ENCODE measurements at places on chromosomes 2 and 18.

GRCh38 chr2:129862668-129863067 lies 116.8 kb upstream of the RAB6C start:
- DNase-seq, result no peak

DNA sequence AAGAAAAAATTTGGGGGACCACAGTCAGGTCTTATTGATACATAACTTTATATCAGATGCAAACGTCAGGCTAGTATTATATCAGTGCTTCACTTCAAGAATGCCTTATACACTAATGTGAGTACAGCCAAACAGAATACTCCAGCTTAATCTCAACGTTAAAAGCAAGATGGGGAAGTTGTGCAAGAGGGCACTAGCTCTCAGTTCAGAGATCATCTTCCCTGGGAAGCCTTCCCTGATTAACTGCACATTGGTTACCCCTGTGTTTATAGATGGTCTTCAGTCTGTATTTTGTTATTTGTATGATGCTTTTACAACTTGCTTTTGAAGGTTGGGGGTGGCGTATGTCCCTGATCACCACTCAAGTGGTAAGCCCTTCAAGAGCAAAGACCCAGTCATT lies 11.4 kb downstream of the EPAS1 start:
- DNase-seq, result no peak

- DNase-seq, result no peak
Observed at GRCh38 chr2:71706836-71707235, 253.5 kb downstream of the DYSF start.

- DNase-seq, result no peak
Observed at GRCh38 chr2:31950946-31951562, 59.8 kb downstream of the MEMO1 start.

GRCh38 chr2:201441409-201441808 lies 9.8 kb downstream of the TRAK2 start:
- DNase-seq, result no peak

DNA sequence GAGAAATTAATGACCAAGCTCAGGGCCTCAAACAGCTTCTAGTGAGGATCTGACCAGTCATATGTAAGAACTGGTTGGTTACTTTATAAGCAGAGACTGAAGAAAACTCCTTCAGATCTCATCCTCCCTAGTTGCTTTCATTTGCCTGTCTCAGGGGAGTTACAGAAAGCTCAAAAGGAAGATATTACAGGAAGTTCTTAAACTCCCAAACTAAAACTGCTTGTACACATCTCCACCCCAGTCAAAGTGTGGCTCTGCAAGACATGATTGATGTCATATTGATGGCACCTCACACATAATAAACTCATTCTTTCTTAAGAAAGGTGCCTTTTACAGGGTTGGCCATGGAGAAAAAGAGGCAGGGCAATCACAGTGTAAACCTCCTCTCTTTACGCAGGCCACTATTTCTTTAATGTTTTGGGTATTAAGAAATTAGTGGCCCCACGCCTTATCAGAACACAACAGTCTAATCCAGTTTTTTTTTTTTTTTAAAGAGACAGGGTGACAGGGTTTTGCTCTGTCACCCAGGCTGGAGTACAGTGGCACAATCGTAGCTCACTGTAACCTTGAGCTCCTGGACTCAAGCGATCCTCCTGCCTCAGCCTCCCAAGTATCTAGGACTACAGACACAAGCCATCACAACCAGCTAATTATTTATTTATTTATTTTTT lies 62.6 kb upstream of the STK17B start:
- no peak for DNase-seq

GRCh38 chr2:98126061-98126460 lies 39.1 kb downstream of the VWA3B start:
- DNase-seq, result no peak

DNA sequence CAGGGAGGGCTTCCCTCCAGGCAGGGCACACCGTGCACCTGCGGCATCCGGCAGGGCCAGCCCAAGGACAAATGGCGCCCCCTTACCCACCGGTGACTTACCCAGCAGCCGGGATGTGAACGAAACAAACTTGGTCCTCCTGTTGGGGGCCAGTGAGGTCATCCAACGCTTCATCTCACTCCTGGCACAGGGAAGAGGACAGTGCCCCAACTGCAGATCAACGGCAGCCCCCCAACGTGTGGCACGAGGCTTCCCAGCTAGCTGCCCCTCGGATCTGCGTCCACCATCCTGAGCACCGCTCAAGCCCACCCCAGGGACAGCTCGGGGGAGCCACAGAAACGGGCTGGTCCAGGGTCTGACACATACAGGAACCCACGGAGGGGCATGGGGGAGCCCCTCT lies 12.0 kb downstream of the SNORC start:
- DNase-seq, result no peak

DNA sequence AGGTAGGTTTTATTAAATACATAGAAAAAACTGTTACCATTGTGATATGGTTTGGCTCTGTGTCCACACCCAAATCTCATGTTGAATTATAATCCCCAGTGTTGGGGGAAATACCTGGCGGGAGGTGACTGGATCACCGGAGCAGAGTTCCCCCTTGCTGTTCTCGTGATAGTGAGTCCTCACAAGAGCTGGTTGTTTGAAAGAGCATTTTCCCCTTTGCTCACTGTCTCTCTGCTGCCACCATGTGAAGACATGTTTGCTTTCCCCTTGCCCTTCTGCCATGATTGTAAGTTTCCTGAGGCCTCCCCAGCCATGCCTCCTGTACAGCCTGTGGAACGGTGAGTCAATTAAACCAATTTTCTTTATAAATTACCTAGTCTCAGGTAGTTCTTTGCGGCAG lies 352.7 kb upstream of the SLC39A10 start:
- no peak for DNase-seq

GRCh38 chr2:121705390-121705789 lies 31.3 kb downstream of the NIFK start:
- DNase-seq, result no peak

- DNase-seq, result no peak
Observed at GRCh38 chr2:128525653-128526052, 207.0 kb upstream of the HS6ST1 start.
